ENCODE measurements at places on chromosomes 3 and 15.

DNA sequence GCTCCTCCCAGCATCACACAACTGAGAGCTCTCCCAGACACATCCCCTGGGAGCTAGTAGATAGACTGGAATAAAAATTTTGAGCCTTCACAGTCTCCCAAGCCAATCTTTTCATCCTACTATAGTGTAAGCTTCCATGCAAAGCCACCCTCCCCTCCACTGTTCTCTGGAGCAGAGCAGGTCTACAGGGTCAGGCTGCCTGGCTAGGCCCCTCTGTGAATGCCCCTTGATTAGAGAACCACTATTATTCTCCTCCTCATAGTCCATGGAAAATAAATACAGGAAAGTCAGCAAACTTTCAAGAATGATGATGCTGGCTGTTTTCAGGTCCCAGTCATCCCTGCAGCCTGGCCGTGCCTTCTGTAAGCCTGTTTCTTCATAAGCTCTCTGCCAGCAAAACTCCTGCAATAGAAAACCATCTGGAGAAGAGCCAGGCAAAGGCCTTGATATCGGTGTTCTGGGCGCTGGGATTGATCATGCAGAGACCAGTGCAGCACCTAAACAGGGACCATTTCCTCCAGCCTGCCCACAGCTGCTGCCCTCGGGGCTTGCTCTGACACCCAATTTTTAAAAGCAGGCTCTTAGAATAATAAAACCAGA is 51.7 kb downstream of the CRYGS start:
- no peak for DNase-seq

GRCh38 chr3:43727930-43728329 is 37.2 kb downstream of the ABHD5 start:
- no peak for DNase-seq

- DNase-seq, result no peak
These were observed 719 bp downstream of the FEZF2 start for GRCh38 chr3:62372621-62373041.

DNA sequence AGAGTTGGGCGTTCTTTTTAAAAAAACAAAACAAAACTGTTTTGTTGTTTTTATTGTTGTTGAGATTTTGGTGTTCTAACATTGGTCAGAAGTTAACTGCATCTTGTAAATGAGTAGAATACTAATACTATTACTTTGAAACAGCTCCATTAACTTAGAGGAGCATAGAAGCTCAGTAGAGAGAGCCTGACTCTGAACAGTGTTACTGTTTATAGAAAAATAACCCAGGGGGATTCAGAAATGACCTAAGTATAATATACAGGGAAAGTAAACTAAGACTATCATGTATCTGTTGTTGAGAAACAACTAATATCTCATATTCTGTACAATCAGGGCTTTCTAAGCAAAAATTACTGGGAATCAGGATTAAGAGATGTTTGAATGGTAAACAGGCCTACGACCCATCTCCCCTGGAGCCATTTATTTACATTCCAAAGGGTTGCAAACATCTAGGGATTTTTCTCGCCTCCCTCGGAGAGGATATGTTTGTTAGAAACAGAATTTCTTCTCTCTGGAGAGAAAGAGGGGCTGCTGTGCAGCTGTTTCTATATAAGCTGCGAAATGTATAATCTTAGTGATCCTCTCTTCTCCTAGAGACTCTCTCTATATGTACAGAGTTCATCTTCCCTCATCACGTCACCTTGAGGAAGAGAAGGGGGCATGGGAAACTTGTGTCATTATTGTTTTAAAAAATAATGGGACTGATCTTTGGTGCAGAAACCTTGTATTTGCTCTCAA is 827.5 kb upstream of the DPPA4 start:
- DNase-seq, result no peak

GRCh38 chr15:84983294-84983693 is 1.6 kb downstream of the PDE8A start:
- no peak for DNase-seq

- no peak for DNase-seq
These were observed 29.9 kb downstream of the ZWILCH start for GRCh38 chr15:66535056-66535455.

- no peak for DNase-seq
These were observed 449.0 kb downstream of the NAALADL2 start for GRCh38 chr3:175308097-175308496.

DNA sequence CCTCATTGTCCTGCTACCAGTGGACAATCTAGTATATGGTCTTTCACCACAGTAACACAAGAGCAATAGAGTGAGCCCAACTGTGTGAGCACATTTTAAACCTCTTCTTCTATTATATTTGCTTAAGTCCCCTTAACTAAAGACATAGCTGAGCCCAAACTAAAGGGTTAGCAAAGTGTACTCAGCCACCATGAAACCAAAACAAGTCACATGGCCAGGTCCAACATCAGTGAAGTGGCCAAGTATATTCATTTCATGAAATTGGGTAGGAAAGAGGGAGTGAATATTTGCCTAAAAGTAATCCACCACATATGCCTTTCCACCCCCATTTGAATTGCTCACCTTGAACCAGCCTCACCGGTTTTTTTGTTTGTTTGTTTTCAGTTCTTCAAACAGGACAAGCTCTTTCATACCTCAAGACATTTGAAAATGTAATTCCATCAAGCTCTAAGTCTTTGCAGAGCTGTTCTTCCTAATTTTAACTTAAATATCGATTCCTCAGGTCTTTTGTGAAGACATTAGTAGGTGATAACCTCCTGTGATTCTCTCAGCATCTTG is 327.0 kb upstream of the SEMA6D start:
- no peak for DNase-seq

- DNase-seq, result no peak
These were observed at the start of gene IL5RA for GRCh38 chr3:3110299-3110630. TSS of gene IL5RA (minus strand) at chr3:3110374. CDS start at chr3:3104984, 5,390 bp downstream.

DNA sequence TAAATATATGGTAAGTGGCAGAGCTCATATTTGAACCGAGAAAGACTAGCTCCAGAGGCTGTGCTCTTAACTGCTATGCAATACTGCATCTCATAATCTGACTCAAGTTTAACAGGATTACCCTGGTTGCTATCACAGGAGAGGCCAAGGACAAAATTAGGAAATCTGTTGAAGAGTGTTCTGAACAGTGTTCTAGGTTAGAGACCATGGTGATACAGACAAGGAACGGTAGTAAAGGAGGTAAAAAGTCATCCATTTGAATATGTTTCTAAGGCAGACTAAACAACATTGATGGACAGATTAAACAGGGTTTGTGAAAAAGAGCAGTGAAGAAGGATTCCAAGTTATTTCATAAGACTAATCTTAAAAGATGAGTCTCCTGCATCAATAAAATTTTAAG is 22.1 kb downstream of the PLOD2 start:
- no peak for DNase-seq

- DNase-seq, result peak; percentile 44
These were observed 1.3 kb downstream of the ACAP2 start for GRCh38 chr3:195441476-195441991.

- no peak for DNase-seq
These were observed 2.5 kb upstream of the EOMES start for GRCh38 chr3:27724459-27725197.

GRCh38 chr15:27563765-27564370 is 535.2 kb downstream of the OCA2 start:
- peak; percentile 22 for DNase-seq

GRCh38 chr3:129605203-129605921 is 1.1 kb downstream of the PLXND1 start:
- no peak for DNase-seq

DNA sequence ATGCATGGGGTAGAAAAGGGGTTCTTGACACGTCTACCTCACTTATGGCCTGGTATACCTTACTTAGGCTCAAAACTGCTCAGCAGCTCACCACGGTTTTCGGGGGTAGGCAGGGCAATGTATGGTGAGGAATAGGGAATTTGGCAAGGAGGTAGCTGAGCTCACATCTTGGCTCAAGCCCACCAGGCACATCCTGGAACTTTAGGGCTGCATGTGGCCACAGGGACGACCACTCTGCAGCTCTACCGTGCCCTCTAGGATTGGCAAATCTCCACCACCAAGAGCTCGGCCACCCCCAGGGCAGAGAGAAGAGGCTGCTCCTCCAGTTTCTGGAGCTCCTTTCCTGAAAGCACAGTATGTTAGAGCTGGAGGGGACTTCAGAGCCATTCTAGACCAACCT is 69.7 kb downstream of the MRPL46 start:
- DNase-seq, result no peak

DNA sequence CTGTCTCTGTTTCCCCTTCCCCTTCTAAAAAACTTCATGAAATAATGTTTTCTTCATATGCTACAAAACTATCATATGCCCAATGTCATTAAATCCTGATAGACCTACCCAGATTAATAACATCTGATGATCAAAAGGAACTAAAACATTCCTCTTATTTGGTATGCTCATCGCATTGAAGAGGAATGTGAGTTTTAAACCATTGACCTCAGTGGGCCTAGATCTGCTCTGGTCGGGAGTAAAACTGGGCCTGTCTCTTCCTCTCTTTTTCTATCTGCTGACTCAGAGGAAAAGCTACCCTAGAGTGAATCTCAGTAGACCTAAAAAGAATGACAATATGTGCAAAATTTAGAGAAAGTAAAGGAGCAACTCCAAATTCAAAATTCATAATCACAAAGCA is 275.8 kb downstream of the SATB1 start:
- DNase-seq, result peak; percentile 40

DNA sequence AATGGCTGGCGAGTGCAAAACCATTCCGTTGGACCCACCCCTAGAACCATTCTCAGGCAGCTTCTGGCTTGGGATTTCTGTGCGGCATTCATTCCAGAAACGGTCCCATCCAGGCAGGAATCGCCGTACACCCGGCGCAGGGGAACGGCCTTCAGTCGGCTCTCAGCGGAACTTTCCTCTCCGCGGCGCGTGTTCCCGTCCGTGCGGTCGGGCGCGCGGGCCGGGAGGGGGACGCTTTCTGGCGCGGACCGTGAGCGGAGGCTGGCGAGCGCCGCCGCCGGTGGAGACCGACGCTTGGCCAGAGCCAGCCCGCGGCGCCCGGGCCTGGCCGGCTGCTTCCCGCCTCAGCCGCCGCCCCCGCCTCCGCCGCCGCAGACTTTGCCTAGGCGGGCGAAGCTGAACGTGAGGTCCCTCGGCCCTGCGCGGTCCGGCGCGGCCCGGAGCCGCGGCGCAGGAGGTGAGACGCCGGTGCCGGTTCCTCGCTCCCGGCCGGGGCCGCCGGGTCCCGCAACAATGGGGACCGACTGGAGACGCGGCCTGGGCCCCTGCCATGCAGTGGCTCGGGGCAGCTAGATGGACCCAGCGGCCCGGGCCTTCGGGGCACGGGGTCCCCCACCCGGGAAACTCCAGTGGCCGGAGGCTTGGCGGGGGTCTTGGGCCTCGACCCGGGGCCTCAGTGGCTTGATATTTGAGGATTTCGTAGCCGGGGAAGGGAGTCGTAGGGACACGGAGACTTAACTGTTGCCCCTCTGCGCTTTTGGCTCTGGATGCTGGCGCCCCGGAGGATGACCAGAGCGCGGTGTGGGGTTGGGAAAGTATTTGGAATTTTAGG is at the start of gene RAD54L2:
Gene RAD54L2, plus strand, starts transcription at position 261 of the 832 bp plus-strand sequence. CDS start 51,702 bp downstream, outside the sequence.
- peak; percentile 88 for DNase-seq

GRCh38 chr3:31392568-31392967 is 140.2 kb upstream of the STT3B start:
- no peak for DNase-seq

DNA sequence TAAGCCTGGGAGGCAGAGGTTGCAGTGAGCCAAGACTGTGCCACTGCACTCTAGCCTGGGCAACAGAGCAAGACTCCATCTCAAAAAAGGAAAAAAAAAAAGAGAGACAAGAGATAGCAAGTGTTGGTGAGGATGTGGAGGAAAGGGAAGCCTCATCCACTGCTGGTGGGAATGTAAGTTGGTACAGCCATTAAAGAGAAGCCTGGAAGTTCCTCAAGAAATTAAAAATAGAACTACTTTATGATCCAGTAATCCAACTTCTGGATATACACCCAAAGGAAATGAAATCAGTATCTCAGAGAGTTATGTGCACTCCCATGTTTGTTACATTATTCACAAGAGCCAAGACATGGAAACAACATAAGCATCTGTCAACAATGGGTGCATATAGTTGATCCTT is 14.9 kb downstream of the PYGO1 start:
- DNase-seq, result no peak

- no peak for DNase-seq
These were observed 551.7 kb downstream of the NR2F2 start for GRCh38 chr15:96882121-96882772.

DNA sequence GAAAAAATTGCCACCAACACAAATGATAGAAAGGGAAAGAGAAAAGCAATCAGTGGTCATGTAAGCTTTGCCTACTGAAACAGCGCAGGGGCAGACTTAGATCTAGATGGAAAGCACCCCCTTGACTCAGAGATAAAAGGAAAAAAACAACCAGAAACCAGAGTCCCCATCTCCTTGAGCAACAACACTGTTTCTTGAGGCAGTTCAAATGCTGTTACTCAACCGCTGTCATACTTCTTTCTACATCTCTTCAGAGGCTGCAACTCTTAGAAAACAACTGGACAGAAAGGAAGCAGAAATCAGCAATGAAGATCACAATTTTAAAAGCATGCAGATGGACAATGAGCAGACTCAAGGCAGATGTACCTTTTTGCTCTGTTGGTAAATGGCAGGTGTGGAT is 36.5 kb downstream of the FSIP1 start:
- no peak for DNase-seq

GRCh38 chr3:186483611-186484340 is 60.4 kb downstream of the CRYGS start:
- no peak for DNase-seq

DNA sequence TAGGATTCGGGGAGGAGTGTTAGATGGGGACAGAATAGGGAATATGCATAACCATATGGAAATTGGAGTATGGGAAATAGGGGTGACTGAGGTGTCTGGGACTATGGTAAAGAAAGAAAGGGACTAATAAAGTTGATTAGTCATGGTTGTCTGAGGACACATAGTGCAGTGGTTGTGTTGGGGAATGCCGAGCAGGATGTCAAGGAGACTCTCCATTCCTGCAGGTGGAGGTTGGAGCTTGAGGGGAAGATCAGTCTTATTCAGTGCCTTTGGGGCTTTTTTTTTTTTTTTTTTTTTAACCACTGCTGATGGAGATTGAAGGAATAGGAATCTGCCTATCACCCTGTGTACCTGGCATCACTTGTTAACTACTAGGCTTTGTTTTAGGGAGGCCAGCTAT is 10.8 kb downstream of the NMD3 start:
- no peak for DNase-seq

DNA sequence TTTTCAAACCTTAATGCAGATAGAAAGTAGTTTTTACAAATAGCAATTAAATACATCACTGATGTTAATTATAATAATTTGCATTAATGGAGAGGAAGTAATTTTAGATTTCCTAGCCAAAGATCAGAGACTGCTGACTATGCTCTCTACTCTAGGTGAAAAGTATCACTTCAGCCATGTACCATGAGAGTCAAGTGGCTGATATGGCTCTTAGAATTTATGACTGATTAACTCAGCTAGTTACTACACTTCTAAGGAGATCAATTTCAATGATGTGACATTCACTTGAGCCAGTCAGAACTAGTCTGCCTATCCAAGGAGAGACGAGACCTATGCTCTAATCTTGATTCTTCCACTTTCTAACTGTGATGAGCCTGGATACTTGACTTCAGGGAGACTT is 405.7 kb upstream of the RORA start:
- no peak for DNase-seq

- DNase-seq, result no peak
These were observed 21.1 kb upstream of the TNK2 start for GRCh38 chr3:195929452-195929851.

- DNase-seq, result no peak
These were observed 56.1 kb upstream of the RAD18 start for GRCh38 chr3:9019259-9019961.

All from fibroblast of skin of scalp (primary cell).